ENCODE measurements at places on chromosomes 4 and X.

- DNase-seq: no peak
These were observed 238.7 kb upstream of the KCNIP4 start for GRCh38 chr4:22187203-22187820.

- DNase-seq: no peak
These were observed 81.6 kb upstream of the FAT1 start for GRCh38 chr4:186805020-186805820.

DNA sequence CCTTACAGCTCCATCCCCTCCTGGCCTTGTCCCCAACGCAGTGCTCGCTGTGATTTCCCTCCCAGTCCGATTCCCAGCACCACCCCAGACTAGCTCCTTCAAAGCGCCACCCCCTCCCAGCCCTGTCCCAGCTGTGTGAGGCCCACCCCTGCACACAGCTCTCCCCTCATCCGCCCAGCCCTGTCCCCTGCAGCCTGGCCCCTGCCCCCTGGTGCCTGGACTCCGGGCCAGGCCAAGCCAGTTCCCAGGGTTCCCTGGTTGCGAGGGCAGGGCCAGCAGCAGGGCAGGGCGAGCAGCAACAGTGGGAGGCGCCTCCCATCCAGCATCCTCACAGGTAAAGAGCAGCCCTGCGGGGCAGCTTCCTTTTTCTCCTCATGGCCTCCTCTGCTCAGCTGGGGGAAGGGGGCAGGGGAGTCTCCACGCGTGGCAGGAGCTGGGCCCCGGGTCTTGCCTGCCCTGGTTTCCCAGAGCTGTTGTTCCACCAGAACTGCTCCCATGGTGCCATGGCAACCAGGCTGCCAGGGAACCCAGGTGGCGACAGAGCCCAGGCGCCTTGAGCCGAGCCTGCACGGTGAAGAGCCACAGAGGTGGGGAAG lies 24.8 kb downstream of the IQSEC2 start:
- no peak for DNase-seq

DNA sequence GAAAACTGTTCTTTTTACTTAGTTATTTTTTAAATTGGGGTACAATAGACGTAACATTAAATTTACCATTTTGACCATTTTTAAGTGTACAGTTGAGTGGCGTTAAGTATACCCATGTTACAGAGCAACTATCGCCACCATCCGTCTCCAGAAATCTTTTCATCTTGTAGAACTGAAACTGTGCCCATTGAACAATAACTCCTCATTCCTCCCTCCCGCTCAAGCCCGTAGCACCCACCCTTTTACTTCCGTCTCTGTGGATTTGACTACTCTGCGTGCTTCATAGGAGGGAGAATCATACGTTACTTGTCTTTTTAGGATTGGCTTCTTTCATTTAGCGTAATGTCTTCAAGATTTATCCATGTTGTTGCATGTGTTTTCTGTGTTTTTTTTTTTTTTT lies 55.3 kb downstream of the TMEM131L start:
- DNase-seq: no peak

- peak; percentile 31 for DNase-seq
These were observed 396.0 kb downstream of the PDGFC start for GRCh38 chr4:156575430-156576073.

GRCh38 chr4:176492646-176493302 lies 173.0 kb downstream of the SPCS3 start:
- DNase-seq: peak; percentile 6

GRCh38 chr4:46554760-46555465 lies 165.0 kb upstream of the GABRA2 start:
- DNase-seq: no peak

DNA sequence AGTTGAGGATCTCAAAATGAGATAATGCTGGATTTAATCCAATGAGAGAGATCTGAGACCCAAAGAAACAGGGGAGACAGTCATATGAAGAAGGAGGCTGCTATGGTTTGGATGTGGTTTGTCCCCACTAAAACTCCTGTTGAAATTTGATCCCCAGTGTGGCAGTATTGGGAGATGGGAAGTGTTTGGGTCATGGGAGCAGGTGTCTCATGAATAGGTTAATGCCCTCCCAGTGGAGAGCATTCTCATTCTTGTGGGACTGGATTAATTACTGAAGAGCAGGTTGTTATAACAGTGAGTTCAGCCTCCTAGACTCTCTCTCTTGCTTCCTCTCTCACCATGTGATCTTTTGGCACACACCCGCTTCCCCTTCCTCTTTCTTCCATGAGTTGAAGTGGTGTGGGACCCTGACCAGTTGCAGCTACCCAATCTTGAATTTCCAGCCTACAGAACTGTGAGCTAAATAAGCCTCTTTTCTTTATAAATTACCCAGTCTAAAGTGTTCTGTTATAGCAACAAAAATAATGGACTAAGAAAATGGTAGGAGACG lies 70.3 kb downstream of the PPEF2 start:
- DNase-seq: no peak

DNA sequence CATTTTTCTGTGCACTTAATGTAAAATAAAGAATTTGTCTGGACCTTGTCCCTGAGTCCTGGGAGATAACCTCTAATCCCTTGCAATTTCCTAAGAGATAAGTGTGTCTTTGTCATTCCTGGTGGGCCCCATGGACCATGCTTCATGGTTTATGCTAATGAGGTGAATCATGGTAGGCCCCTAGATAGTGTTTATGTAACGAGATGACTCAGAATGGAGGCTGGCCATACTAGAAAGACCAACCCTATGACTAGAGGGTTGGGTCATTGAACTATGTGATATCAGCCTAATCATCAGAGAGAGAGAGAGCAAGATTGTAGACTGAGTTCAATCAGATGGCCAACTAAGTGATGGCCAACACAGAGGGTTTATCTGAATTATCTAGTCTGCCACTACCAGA lies 64.2 kb upstream of the NHSL2 start:
- peak; percentile 50 for DNase-seq
